ENCODE measurements at places on chromosomes 12 and 14. TPM values are rescaled to one million over a fixed set of nuclear protein-coding genes. Genes with fewer than 3 reads are reported as not detected.

COL2A1 gene
- total RNA-seq: 26.7 TPM

CCDC38 gene
- not detected for total RNA-seq

TSPAN8 gene
- total RNA-seq: 4.2 TPM

CARMIL3 gene
- total RNA-seq: 11.9 TPM

All from spinal cord (tissue), 10 donors.